ENCODE measurements at places on chromosomes 5 and 9. TPM values are rescaled to one million over a fixed set of nuclear protein-coding genes. Genes with fewer than 3 reads are reported as not detected.

The C5orf34 gene
- 7.0 TPM for total RNA-seq

The SMU1 gene
- 31.1 TPM for total RNA-seq

The PPP3R2 gene
- total RNA-seq, result 3.6 TPM

The TMEM215 gene
- 3.1 TPM for total RNA-seq

The ZNF618 gene
- 12.3 TPM for total RNA-seq

The OR1J2 gene
- total RNA-seq, result 1.2 TPM

The GPX3 gene
- 32.7 TPM for total RNA-seq

The EGFLAM gene
- 6.0 TPM for total RNA-seq

The TGFBR1 gene
- total RNA-seq, result 316 TPM

The GLRX gene
- 11.6 TPM for total RNA-seq

The IL9 gene
- not detected for total RNA-seq
